Activated CD8-positive, alpha-beta memory T cell treated with anti-CD3 and anti-CD28 coated beads, Interleukin-2, amount 10 ng/mL, durations not matched to agents 7 days and 5 days (primary cell): ENCODE measurements at places on chromosomes 12 and 14.

GRCh38 chr12:24960222-24960855 is 11.4 kb upstream of the BCAT1 start:
- peak; percentile 77 for DNase-seq

GRCh38 chr14:66378712-66379505 is 107.3 kb upstream of the CCDC196 start:
- no peak for DNase-seq

GRCh38 chr12:62700091-62700880 is 233.7 kb downstream of the MON2 start:
- no peak for DNase-seq

GRCh38 chr12:72535212-72535990 is 263.2 kb downstream of the TRHDE start:
- DNase-seq = no peak

- DNase-seq = no peak
Measured at GRCh38 chr12:69105101-69105962, 134.0 kb upstream of the CPSF6 start.

DNA sequence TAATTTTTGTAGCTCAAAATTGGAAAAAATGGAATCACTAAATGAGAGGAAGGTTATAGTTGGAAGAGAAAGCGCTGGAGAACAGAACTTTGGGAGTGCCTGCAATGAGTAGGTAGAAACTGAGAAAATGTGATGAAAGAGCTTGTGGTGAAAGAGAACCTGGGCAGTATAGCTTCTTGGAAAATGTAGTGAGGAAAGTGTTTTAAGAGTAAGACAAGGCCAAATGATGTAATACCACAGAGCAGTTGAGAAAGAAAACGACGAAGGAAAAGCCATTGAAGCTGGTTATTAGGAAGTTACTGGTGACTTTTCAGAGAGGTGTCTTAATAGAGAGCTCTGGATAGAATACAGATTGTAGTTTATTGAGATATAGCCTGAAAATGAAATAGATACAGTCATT is 255.3 kb downstream of the AEBP2 start:
- no peak for DNase-seq

- no peak for DNase-seq
Measured at GRCh38 chr14:43001731-43002130, 1395.1 kb downstream of the LRFN5 start.

DNA sequence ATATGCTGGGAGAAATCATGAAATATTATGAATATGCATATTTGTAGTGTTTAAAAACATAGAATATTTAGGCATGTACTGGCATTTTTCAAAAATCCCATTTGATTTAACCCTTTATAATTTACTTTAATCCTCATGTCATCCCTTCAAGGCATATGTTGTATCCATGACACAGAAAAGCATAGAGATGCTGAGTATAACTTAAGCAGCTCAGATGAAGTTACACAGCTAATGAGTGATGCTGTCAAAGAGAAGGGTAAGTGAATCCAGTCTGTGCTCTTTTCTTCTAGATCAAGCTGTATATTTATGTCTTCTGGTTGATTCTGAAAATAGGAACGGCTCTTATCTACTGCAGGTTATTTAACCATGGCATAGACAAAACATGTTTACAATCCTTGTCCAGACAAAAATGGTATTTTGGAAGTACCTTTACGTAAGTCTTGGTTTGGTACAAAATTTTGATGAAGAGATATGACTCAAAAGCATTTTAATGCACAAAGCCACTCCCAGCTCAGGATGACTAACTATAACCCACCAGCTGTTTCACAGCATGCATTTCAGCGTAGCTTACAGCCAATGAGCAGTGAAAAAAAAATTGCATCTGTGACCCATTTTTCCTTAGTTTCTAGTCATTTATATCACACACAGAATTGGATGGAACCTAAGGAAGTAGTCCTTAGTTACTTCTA is 201.7 kb downstream of the STXBP6 start:
- DNase-seq = no peak

GRCh38 chr12:20453756-20454310 is 85.5 kb downstream of the PDE3A start:
- DNase-seq = no peak

- DNase-seq = no peak
Measured at GRCh38 chr12:33536431-33536830, 96.8 kb upstream of the SYT10 start.

- DNase-seq = no peak
Measured at GRCh38 chr14:51445001-51445390, 204.9 kb downstream of the TMX1 start.

- no peak for DNase-seq
Measured at GRCh38 chr14:104592785-104593184, 11.8 kb downstream of the TMEM179 start.

DNA sequence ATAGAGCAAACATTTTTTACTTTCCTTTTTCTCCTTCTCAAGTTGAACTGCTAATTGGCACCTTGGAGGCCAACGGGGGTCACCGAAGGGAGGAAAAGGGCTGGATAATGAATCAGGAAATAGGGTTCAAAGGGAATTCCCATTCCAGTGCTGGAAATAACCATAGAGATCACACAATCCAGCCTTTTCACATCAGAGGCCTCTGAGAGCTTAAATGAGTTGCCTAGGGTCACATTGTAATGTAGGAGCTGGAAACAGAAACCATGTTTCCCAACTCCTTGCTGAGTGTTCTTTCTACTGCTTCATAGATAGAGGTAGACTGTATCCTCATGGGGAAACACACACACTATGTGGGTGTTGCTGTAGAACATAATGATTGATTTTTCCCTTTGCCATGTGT is 60.6 kb upstream of the DDHD1 start:
- no peak for DNase-seq

DNA sequence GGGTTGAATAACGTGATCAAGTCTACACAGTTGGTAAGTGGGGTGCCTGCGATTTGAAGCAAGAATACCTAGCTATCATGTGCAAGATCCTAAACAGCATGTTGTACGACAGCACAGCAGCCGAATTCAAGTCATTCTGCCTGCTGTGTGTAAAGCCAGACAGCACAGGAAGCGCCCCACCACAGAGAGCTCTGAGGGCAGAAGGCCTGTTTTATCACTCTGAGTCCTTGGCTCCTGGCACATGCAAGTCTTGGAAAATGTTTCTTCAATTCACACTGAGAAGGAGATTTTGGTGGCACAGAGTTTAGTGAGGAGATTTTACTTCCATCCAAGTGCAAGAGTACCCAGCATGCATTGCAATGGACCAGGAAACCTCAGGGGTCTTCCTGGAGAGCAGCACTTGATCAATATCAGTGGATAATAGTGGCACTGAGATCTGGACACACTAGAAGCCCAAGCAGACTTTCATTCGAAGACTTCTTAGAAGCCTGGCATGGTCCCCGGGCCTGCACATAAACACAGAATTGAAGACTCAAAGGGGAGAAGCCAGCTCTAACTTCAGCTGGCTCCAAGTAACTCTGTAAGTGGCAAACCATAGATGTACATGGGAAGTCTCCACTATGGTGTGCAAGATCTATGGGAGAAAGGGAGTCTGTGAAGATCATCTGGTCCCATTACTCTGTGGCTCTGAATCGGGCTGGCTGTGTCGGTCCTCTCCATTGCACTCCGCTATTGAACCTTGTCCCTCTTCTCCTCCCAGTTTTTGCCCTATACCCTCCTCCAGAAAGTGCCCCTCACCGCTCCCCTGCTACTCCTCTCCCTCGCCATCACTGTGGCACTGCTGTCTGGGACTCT is 1.5 kb upstream of the KRT1 start:
- peak; percentile 73 for DNase-seq

DNA sequence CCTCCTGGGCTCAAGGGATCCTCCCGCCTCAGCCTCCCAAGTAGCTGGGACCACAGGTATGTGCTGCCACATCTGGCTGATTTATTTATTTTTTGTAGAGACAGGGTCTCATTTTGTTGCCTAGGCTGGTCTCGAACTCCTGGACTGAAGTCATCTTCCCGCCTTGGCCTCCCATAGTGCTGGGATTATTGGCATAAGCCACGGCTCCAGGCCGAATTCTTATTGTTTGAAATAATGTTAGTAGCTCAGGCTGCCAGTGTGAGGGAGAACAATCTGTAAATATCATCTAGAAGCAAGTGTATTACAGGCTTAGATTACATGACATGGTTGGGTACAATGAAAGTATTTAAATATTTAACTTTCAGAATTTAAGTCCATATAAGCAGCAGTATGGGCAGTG is 8.2 kb downstream of the ACTR6 start:
- no peak for DNase-seq

GRCh38 chr14:49593016-49593415 is 5.7 kb upstream of the LRR1 start:
- no peak for DNase-seq

DNA sequence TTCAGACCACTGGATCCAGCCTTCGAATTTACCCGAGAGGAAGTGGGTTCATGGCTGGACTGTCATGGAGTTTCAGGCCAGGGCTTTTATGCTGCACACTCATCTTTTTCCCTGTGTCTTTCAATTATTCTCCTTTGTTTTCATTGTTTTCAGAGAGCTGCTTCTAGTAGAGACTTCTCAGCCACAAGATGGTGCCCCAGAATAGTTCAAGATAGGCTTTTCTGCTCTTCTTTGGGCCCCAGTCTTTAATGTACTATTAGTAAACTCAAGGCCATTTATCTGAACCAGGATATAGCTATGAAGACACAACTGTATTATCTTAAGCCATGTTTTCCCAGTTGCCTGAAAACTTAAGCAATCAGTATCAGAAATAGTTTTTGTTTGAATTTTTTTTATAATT is 30.4 kb upstream of the PSMA6 start:
- DNase-seq = no peak

- DNase-seq = no peak
Measured at GRCh38 chr12:123030686-123031085, 50.2 kb downstream of the ARL6IP4 start.

DNA sequence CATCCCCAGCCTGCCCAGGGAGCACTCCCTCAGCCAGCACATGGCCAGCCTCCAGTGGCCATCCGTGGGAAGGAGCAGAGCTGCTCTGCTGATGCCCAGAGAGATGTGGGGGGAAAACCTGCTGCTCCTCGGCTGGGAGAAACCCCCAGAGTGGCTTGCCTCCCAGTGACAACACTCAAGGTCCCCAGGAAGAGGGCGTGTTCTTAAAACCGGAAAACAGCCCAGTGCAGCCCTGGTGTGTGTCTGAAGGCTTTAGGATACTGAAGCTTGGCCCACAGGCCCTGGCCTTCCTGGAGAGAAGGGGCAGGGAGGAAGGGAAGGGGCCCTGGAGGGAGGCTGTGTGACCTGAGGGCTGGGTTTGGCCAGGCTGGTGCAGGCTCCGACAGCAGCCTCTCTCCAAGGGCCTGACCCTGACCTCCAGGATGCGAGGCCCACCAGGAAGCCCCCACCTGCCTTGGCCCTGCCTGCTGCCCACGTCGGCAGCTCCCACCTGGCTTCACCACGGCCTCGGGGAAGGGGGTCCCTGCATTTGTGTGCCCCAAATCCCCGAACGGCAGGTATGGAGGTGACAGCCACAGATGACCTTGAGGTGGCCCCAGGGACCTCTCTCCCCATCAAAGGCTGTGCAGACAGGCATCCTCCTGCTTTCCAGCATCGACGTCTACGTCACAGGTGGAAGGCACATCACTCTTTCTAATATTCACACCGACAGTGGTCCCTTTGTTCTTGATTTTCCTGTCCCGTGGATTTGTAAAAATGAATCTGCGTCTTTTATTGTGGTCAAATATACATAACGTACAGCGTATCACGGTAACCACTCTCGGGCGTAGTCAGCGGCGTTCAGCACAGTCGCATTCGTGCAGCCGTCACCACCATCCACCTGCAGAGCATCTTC is 190.0 kb upstream of the C14orf180 start:
- DNase-seq = peak; percentile 40

DNA sequence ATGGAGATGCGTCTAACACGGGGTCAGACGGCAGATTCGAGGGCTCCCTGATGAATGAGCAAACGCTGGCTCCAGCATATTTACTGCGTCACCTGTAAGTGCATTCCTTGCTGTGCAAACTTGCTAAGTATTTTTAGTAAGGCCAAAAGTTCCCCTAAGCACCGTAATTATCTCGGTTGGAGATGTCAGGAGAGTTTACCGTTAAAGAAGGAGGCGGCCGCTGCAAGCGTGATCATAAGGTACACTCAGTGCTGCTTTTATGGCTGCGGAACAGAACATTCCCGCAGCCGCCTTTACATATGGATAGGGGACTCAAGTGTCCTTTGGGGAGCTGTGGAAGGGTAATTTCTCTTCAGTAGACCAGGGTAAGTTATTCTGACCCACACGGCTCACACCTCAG is 175.6 kb downstream of the GLT1D1 start:
- no peak for DNase-seq

GRCh38 chr14:97109234-97109633 is 312.1 kb downstream of the VRK1 start:
- DNase-seq = no peak

- no peak for DNase-seq
Measured at GRCh38 chr14:79144896-79145295, 974.7 kb downstream of the NRXN3 start.

DNA sequence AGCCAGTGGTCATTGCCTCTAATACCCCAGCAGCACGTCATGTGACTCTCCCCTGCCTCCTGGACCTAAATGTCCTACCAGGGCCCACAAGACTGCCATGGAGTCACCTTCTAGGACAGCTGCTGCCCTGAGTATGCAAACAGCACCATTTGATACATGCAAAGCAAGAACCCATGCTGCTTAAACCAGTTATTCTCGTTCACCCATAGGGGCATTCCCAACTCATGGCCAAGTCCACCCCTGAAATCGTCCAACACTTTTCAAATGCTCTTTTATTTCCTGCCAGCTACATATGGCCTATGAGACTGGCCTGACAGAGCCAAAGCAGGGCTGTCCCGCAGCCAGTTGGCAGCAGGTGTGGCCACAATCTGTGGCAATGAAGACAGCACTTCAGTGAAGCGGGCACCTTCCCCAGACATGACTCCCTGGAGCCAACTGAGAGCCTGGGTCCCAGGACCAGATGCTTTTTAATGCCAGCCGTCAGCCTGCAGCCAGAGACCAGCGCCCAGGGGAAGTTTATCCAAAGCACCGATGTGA is 99.9 kb downstream of the BCAT1 start:
- DNase-seq = no peak

GRCh38 chr12:5456030-5456429 is 24.1 kb downstream of the NTF3 start:
- no peak for DNase-seq

DNA sequence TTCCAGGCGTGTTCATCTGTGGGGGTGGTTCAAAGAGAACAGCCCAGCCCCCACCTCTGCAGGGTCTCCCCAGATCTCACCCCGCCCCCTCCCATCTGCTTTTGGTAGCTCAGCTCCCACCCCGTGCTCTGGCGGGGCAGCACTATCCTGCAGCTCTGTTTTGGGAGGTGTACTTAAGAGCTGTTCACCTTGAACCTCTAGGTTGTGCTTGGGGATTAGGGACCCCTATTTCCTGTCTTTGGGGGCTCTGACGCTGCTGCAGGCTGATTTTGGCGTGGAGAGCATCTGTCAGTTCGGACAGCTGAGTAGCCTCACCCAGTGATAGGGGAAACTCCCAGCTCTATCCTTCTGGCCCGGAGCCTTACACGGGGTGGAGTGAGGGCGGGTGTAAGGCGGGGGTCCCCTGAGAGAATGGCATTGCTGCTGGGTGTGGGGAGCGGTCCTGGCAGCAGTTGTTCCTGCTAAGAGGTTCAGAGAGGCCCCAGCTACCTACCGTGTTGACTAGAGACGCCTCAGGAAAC is 765 bp downstream of the TMEM120B start:
- DNase-seq = no peak

GRCh38 chr14:24399999-24400718 is 1.4 kb downstream of the NYNRIN start:
- no peak for DNase-seq

- no peak for DNase-seq
Measured at GRCh38 chr12:67842124-67842523, 147.1 kb upstream of the IFNG-AS1 start.
